T-cell (primary cell): ENCODE measurements at places on chromosomes 6 and 20. TPM values are rescaled to one million over a fixed set of nuclear protein-coding genes. Genes with fewer than 3 reads are reported as not detected.

- DNase-seq: no peak
Observed at GRCh38 chr20:13305284-13305683, 84.2 kb downstream of the ISM1 start.

DNA sequence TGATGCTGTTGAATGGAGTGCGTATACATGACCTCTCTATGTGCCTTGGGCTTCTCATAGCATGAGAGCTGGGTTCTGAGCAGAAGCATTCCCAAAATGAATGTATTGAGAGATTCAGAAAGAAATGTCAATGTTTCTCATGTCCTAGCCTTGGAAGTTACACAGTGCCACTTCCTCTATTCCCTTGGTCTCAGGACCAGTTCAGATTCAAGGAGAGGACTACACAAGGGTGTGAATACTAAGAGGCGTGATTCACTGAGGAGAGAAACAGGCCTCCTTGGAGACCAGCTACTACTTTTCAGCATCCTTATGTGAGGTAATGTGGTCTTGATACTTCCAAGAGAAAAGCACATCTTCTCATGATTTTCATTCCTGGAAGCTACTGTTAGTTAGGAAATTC is 10.4 kb downstream of the PPARD start:
- no peak for DNase-seq

DNA sequence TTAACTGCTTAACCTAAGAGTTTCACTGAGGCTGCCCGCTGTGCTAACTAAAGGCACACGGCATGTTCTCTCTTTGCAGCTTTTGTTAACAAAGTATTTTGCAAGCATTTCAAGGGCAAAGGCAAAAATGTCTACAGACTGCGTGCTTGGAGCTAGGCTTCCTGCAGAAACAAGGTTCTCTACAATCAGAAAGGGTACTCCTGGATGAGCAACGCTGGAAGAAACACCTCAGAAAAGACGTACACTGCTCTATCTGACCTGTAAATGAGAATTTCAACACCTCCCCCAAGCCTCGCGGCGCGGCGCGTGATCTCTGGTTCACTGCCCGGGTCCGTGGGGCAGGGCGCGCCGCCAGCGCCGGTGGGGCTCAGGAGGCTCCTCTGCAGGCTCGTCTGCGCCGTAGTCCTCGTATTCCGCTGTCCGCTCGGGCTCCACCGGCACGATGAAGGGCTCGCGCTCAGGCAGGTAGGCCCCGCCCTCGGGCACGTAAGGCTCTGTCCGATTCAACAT is 120.9 kb downstream of the COL12A1 start:
- DNase-seq: no peak

The OLIG3 gene
- not detected for total RNA-seq

The PTPRT gene
- not detected for total RNA-seq
